ENCODE measurements at places on chromosomes 16 and 17. TPM values are rescaled to one million over a fixed set of nuclear protein-coding genes. Genes with fewer than 3 reads are reported as not detected.

- no peak for DNase-seq
These were observed 72.0 kb upstream of the DNAJA2 start for GRCh38 chr16:47045459-47045858.

GRCh38 chr16:88939972-88940861 is 36.8 kb downstream of the CBFA2T3 start:
- DNase-seq, result no peak

DNA sequence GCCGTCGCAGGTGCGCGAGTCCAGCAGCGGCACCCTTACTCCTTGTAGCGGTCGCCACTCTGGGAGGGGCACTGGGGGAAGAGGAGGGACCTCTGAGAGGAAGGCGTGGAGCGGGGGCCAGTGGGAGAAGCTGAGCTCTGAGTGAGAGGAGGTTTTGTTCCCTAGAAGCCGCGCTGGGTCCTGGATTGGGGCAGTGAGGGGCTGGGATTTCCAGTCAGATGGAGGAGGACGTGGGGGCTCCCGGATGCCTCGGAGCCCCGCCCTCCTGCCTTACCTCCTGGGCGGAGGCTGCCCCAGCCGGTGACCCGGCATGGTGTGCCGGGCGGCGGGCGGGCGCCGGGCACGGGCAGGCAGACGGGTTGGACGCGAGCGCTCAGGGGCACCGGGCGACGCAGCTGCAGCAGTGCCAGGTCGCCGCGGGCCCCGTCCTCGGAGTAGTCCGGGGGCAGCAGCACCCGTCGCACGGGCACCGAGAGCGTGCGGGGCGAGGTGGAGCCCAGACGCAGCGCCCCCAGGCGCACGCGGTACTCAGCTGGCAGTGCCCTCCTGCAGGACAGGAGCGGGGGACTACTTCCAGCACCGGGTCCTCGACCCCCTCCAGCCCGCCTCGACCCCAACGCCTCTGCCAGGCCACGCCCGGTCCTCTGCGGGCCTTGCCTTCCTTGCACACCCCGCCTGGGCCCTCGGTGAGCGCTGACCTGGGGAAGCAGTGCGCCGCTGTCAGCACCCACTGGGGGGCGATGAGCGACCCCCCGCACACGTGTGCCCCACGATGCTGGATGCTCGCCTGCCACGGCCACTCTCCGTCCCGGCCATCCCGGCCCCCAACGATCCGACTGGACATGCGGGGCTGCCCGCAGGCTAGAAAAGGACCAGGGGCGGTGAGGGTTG is 2.0 kb downstream of the PRSS33 start:
- no peak for DNase-seq

DNA sequence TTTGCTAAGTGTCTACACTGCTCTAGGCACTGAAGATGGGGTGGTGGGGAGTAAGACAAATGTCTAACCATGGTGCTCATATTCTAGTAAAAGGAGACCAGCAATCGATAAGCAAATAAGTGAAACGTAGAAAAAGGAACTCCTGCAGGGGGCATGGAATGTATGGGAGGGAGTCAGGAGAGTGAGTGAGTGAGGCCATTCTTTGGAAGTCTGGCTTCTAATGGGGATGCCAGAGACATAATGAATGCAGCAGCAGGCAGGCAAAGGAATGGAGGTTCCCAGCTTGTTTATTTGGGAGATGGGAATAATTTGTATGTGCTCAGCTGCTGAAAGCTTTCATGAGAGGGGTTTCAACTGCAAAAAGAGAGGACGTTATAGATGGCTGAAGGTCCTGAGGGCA is 216.4 kb upstream of the DYNLRB2 start:
- no peak for DNase-seq

DNA sequence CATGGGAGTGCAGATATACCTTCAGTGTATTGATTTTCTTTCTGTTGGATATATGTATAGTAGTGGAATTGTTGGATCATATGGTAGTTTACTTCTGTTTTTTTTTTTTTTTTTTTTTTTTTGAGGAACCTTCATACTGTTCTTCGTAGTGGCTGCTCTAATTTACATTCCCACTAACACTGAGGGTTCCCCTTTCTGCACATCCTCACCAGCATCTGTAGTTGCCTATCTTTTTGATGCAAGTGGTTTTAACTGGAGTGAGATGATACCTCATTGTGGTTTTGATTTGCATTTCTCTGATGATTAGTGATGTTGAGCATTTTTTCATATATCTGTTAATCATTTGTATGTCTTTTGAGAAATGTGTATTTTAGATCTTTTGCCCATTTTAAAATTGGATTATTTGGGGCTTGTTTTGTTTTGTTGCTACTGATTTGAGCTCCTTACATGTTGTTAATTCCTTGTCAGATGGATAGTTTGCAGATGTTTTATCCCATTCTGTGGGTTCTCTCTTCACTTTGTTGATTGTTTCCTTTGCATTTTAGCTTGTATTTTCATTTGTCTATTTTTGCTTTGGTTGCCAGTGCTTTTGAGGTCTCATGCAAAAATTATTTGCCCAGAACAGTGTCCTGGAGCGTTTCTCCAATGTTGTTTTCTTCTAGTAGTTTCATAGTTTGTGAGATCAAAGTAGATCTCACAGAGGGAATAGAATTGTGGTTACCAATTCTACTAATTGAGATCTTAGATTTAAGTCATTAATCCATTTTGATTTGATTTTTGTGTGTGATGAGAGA is 25.0 kb upstream of the BCAS3 start:
- no peak for DNase-seq

GRCh38 chr17:15340966-15341365 is 431 bp downstream of the TEKT3 start:
- DNase-seq, result no peak

- no peak for DNase-seq
These were observed 9.6 kb downstream of the CDK5RAP3 start for GRCh38 chr17:47980541-47980940.

- DNase-seq, result no peak
These were observed 10.6 kb upstream of the VAT1L start for GRCh38 chr16:77777745-77778144.

DNA sequence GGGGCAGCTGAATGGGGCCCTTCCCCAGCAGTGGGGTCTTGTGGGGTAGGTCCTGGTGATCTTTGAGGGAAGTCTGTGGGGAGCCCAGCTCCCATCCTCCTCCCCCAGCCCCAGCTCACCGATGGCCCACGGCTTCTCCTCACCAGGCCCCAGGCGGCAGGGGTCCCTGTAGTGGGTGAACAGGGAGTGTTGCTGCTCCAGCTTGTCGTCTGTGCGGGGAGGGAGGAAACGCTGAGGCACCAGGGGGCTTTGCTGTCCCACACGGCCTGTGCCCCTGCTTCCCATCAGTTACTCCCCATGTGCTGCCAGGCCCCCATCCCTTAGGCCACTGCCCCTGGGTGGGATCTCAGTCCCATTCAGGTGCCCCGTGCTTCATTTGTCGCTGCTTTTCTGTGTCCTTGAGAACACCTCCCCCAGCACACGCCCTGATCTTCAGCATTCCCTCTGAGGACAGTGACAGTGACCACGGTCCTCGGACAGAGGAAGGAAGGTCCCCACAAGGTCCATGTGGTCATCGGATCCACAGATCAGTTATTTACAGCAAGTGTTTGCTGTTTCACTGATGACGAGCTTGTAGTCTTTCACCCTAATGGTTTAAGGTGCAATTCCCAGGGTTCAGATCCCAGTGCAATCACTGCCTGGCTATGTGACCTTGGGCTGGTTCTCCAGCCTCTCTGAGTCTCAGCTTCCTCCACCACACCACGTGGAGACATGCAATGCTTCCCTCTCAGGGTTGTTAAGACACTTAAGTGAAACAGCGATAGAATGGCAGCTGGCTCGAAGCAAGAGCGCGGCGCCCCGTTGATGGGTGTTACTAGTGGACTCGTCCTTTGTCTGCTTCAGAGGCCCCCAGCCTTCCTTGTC is 53.1 kb downstream of the PRMT7 start:
- DNase-seq, result no peak

DNA sequence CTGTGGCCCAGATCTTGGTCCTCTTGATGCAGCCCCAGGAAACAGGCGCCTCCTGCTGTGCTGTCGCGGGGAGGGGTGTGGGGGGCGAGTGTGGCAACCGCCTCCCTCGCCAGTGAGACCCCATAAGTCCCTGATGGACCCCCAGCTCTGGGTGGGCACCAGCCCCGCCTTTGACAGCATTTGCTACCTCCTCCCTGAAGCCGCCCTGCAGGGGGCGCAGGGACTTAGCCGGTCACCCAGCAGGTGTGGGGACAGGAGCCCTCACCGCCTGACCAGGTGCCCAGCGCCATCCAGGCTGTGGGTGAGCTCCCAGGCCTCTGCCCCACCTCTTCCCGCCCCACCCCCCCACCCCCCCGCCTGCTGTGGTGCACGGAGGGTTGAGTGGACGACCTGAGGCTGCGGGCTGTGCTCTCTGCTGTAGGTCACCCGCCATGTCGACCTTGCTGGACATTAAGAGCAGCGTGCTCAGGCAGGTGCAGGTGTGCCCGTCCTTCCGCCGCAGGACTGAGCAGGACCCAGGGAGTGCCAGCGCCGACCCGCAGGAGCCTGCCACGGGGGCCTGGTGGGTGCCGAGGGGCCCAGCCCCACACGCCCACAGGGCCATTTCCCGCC is 4.8 kb downstream of the BAIAP3 start:
- DNase-seq, result peak; percentile 51

GRCh38 chr16:70795296-70795912 is 5.6 kb downstream of the VAC14 start:
- DNase-seq, result no peak

DNA sequence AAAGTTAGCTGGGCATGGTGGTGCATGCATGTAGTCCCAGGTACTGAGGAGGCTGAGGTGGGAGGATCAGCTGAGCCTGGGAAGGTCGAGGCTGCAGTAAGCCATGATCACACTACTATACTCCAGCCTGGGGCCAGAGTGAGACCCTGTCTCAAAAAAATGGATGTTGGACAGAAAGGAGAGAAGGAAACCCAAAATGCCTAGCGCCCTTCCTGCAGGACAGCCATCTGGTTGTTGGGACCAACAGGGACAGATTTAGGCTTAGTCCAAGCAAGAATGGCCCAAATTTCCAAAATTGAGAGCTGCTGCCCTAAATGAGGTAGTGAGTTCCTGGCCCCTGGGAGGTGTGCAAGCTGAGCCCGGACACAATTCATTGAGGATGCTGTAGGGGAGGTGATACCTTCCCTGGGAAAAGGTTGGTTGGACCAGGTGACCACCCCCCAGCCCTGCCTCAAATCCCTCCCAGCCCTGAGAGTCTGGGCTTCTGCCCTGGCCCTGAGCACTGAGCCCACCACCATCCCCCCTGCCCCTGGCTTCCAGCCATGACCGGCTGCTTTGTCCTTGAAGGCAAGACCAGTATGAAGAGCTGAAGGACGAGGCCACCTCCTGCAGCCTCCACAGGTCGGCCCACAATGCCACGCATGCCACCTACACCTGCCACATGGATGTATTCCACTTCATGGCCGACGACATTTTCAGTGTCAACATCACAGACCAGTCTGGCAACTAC is 35.1 kb downstream of the IL21R start:
- no peak for DNase-seq

GRCh38 chr16:5753381-5753780 is 655.8 kb upstream of the EEF2KMT start:
- no peak for DNase-seq

DNA sequence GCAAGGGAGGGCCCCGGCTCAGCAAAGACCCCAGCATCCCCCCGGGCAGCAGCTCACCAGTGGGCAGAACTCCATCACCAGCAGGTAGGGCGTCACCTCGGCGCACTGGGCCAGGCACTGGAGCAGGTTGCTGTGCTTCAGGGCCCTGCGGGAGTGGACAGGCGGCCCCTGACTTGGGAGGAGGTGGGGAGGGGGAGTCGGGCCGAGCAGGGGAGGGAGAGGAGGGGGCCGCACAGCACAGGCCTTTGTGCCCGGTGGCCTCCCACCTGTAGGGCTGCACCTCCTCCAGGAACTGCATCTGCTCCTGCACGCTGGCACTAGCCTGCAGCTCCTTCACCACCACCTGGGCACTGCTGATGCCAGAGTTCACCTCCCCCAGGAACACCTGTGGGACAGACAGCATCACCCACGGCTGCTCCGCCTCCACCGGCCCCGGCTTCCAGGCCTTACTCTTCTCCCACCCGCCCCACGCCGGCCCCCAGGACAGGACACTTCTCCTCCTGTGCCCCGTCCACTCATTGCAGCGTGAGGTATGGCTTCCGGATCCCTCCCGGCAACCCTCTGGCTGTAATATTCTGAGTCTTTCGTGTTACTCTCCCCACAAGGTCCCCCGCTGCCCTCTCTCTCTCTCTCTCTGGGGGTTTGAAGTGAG is 37.7 kb upstream of the PVALEF start:
- no peak for DNase-seq

GRCh38 chr17:59641799-59642484 is 22.2 kb downstream of the CLTC start:
- peak; percentile 22 for DNase-seq

DNA sequence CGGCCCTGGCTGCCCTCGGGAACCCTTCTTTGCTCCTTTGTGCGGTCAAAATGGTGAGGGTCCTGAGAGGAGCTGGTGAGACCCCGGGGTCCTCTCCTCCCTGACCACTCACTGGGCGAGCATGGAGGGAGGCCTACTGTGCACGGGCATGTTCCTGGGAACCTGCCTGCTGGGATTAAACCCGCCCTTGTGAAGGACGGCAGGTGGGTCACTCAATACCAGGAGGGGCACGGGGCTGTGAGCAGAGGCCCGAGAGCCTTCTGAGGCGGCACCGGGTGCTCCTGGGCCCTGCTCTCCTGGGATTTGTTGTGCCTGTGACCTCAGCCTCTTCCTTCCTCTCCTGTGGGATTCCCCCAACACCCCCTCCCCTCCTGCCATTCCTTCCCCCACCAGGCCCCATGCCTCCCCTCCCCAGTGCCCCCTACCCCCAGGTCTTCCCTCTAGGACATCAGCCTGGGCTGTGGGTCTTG is 19.7 kb downstream of the METRNL start:
- no peak for DNase-seq

GRCh38 chr16:30615358-30616091 is 5.3 kb upstream of the ZNF689 start:
- peak; percentile 50 for DNase-seq

DNA sequence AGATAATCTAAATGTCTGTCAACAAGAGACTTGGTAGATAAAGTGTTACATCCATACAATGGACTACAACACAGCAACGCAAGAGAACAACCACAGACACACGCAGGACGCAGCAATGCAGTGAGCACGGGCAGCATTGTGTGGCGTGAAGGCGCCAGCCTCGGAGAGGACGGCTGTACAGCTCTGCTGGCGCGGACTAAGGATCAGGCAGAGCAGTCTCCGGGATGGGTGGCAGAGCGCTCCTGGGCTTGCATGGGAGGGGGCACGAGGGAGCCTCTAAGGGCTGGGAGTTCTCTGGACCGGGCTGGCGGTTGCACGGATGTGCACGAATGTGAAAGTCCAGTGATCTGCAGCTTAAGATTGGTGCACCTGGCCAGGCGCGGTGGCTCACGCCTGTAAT is 34.5 kb downstream of the ACTG1 start:
- DNase-seq, result no peak

The TPSD1 gene
- total RNA-seq, result not detected

The CCL1 gene
- total RNA-seq, result not detected

The ALOX15B gene
- not detected for total RNA-seq

The SPN gene
- not detected for total RNA-seq

The OTOP3 gene
- not detected for total RNA-seq

The TMEM106A gene
- total RNA-seq, result not detected

The KRTAP2-3 gene
- 10.8 TPM for total RNA-seq

The AGRP gene
- total RNA-seq, result not detected

The NFAT5 gene
- total RNA-seq, result 11.4 TPM

The TRPV3 gene
- total RNA-seq, result 3.6 TPM

The SLC6A4 gene
- total RNA-seq, result not detected

The ASGR2 gene
- total RNA-seq, result not detected

The SERPINF2 gene
- 2.2 TPM for total RNA-seq

All from PC-3 (cell line).